ENCODE measurements at places on chromosomes 12 and 14. TPM values are rescaled to one million over a fixed set of nuclear protein-coding genes. Genes with fewer than 3 reads are reported as not detected.
A peak's percentile ranks its signal among the peaks of the same experiment; 100 is the strongest.

Gene CEP170B
- 26.8 TPM for total RNA-seq

Gene DLGAP5
- total RNA-seq = 0.69 TPM

Gene PRIMA1
- total RNA-seq = 9.6 TPM

Gene SRRM4
- total RNA-seq = 0.10 TPM

Gene LRR1
- 7.1 TPM for total RNA-seq

Gene OXA1L
- total RNA-seq = 53.7 TPM

DNA sequence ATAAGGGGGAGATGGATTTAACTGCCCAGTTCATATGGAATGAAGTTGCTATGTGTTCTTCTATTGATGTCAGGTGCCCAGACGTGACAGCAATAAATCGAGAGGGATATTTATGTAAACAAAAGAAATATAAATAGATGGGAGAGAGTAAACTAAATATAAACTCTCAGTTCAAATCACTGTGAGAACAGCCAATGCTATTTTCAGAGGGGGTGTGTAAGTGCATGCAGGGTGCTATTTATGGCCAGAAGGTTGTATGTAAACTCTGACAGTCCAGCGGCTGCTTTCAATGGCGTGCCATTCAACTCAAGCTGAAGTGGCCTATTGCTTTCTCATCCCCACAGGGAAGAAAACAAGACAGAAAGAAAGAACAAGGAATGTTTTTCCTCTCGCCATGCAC is 127.2 kb downstream of the KCNA5 start:
- no peak for DNase-seq

GRCh38 chr12:11958221-11959091 is 112.3 kb upstream of the BCL2L14 start:
- DNase-seq = no peak

DNA sequence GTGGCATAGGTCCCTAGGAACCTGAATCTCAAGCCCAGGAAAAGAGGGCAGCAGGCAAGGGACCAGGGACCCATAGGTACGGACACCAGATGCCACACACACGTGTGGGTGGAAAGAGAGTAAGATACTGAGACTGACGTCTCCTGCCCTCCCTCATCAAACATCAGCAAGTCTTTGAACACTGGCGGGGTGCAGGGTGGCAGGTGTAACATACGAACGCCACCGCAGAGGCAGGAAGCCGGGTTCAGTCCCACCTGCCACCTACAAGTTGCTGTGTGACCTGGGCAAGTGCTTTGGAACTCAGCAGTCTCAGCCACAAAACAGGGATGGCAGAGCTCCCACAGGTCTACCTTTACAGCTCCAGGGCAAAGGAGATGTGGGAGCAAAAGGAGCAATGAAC is 11.1 kb downstream of the ACTN1 start:
- peak; percentile 54 for DNase-seq

- DNase-seq = no peak
Observed at GRCh38 chr12:102527171-102527720, 46.9 kb upstream of the IGF1 start.

- no peak for DNase-seq
Observed at GRCh38 chr12:3033539-3033867, 43.7 kb upstream of the TSPAN9 start.

DNA sequence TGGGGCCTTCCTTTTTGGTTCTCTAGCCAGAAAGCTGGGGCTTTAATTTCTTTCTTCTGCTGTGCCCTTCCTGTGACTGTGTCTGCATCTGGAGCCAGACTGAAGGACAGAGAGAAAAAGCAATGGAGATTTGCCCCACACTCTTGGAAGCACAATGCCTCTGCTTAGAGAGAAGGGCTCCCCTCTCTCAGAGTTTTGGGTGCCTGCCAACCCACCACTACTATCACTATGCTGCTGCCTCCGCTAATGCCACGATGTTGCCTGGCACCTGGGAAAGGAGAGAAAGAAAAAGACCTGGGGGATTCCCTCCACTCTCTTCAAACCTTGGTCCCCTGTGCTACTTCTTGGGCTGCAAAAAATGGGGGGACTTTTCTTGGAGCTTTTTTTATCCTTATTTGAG is 52.6 kb downstream of the TMEM260 start:
- no peak for DNase-seq

- peak; percentile 11 for DNase-seq
Observed at GRCh38 chr14:23445773-23446172, 10.3 kb upstream of the MYH7 start.
